Aorta (tissue), 5 donors: ENCODE measurements at places on chromosomes 2 and 18. TPM values are rescaled to one million over a fixed set of nuclear protein-coding genes. Genes with fewer than 3 reads are reported as not detected.

The COPS8 gene
- 44.0 TPM for total RNA-seq

The OSBPL6 gene
- 2.1 TPM for total RNA-seq

The STK25 gene
- total RNA-seq, result 101 TPM

The NAT8 gene
- total RNA-seq, result not detected

The OSR1 gene
- 48.6 TPM for total RNA-seq

The DSG4 gene
- not detected for total RNA-seq

The CYP26B1 gene
- total RNA-seq, result 8.8 TPM

The ATOH8 gene
- total RNA-seq, result 68.5 TPM

The SYT4 gene
- total RNA-seq, result not detected

The KIAA2012 gene
- total RNA-seq, result not detected

The OXER1 gene
- total RNA-seq, result 4.2 TPM

The FSHR gene
- not detected for total RNA-seq

The GAL3ST2 gene
- not detected for total RNA-seq

GRCh38 chr18:31798399-31798798, 37.7 kb upstream of the SLC25A52 start:
- no peak for DNase-seq

DNA sequence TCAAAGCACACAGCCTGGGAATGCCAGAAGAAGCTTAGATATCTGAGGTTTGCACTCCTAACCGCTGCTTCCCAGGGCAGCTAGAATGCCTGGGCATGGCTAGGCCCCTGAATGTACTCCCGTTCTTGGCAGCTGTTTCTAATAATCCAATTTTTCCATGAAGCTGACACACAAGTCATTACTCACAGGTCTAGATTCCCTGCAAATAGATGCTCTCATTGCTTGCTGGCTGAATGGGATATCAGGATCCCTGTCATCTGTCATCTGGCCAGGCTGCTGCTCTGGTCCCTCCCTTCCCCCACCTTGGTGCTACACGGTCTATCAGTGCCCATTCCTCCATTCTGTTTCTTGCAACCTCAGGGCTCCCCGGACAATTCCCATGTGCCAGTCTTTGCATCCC, 40.7 kb upstream of the TEX51 start:
- no peak for DNase-seq

DNA sequence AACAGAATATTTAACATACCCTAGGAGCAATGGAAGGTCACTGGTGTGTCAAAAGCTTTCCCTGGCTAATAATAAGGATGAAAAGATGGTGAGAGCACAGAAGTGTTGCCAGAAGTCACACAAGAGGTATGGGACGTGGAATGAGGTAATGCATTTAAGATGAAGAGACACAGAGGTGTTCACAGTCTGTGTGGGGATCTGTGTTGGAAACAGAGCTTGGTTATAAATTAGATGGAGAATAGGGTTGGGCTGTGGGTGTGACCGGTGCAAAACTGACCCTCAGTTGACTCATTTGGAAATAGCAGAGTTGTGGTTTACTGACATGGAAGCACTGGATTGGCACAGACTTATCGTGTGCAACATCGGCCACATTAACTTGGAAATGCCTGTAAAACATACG, 372.5 kb downstream of the SATB2 start:
- DNase-seq, result no peak

- DNase-seq, result no peak
Observed at GRCh38 chr2:112725545-112726457, 5.0 kb downstream of the NT5DC4 start.

- no peak for DNase-seq
Observed at GRCh38 chr18:3626929-3627458, 177.0 kb downstream of the TGIF1 start.

DNA sequence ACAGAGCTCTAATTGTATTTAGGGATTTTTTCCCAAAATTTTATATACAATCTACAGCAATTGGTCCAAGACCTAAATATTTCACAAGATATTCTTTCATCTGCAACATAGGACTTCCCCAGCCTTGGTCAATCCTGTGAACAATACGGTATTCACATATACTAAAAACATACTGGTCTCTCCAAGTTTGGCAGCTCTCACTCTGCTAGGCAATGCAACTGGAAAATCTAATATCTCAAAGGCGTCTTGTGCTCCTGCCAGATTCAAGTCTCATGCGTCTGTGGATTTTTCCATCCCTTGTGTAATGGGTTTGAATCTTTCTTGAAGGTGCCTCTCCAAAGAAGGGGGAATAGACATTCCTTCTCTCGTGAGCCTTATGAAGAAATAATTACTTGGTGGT, 27.4 kb upstream of the MBOAT2 start:
- DNase-seq, result no peak

- no peak for DNase-seq
Observed at GRCh38 chr2:150459281-150459680, 28.2 kb downstream of the RND3 start.

DNA sequence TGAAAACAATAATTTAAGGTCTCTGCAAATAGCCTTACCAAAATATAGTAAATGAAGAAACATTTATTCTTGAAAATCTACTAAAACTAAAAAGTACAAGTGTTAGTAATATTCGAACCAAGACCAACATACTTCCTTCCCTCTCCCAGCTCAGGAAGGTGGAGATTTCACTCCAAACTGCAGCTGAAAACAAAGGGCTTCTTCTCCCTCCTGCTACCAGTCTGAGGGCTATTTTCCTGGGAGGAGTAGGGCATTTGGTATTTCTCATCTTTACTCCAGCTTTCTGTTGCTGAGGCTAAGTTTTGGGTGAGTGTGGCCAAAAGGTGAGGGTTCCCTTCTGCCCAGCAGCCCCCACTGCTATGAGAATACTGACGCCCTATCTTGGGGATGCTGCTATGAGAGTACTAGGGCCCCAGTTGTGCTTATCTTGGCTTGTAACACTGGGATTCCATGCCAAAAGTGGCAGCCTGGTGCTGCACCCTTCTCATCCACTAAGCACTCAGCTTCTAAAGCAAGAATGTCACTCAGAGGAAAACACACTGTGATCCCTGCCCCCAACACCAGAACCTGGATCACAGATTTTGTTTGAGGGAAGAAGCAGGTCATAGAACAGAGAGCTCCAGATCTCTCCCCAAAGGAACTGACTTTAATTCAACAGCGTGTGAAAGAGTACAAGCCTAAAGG, 130.7 kb upstream of the KLF7 start:
- DNase-seq, result no peak

DNA sequence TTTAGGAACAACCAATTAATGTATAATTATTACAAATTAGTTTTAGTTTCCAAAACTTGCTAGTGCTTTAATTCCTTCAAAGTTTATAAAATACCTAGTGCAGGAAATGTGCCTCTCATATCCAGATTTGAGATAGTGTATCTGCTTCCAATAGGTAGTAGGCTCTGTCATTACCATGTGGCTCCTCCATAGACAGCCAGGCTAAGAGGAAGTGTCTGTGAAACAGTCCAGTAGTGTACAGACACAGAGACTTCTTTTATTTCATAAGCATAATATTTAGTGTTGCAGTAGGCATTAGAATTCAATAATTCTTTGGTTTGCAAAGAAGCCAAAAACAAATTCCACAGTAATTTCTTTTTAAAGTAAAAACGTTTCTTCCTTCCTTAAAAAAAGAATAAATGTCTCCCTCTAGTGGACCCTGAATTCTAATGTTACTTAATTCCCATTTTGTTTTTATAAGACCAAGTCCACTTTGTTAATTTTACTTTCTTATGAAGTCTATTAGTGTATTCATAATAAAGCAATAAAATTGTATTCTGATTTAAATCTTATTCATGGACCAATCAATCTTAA, 101.2 kb downstream of the NEB start:
- DNase-seq, result no peak

- DNase-seq, result no peak
Observed at GRCh38 chr2:69641887-69642708, 1.4 kb downstream of the AAK1 start.

DNA sequence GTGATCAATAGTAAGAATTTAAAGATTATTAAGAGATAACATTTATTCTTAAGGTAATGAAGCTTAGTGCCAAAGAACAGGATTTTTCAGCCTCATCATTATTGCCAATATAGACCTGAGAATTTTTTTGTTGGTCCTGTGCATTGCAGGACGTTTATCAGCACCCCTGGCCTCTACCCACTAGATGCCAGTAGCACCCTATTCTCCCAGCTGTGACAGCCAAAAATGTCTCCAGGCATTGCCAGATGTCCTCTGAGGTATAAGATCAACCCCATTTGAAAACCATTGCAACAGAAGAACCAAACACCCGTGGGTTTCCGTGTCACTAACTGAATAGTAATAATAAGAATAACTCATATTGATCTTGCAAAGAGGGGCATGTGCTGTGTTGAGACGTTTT, 700.0 kb upstream of the SOX11 start:
- DNase-seq, result no peak

DNA sequence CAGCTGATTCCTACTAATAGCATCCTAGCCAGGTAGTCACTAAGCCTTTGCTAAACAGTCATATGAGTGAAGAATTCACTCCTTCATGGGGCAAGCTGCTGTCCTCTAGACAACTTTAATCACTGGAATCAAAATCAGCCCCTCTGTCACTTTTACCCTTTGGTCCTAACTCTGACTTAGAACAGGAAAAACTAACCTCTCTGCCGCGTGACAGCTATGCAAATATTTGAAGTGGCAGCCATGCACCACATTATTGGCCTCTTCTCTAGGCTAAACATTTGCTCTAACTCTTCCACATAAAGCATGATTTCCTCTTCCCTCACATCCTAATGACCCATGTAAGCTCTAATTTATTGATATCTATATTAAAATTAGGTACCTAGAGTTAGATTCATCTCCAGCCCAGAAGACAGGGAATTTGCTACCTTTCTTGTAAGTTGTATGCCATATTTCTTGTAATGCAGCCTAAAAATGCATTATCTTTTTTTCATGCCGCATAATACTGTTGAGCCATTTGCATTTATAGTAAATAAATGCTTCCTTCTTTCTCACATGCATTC, 12.8 kb upstream of the ONECUT2 start:
- no peak for DNase-seq

GRCh38 chr2:242034996-242035814, 165.7 kb downstream of the RTP5 start:
- DNase-seq, result peak; percentile 21

GRCh38 chr2:44246436-44246835, 28.8 kb upstream of the SLC3A1 start:
- DNase-seq, result no peak

DNA sequence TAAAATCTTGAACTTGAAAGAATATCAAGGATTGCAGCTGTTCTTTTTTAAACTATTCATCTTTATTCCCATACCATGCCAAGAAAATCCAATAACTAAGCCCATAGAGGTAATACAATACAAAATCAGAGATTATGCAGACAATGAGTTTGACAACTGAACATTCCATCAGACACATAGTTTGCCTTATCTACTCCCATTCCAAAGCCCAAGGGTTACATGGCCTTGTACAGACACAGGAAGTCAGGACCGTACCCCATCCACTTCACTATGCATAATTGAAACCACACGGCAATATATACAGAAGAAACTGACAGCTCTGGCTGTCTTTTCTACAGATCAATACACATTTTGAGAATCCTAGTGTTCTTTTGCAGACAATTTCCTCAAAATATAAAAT, 181.3 kb downstream of the TMX3 start:
- DNase-seq, result no peak

- DNase-seq, result no peak
Observed at GRCh38 chr2:1405967-1406366, 7.3 kb upstream of the TPO start.

DNA sequence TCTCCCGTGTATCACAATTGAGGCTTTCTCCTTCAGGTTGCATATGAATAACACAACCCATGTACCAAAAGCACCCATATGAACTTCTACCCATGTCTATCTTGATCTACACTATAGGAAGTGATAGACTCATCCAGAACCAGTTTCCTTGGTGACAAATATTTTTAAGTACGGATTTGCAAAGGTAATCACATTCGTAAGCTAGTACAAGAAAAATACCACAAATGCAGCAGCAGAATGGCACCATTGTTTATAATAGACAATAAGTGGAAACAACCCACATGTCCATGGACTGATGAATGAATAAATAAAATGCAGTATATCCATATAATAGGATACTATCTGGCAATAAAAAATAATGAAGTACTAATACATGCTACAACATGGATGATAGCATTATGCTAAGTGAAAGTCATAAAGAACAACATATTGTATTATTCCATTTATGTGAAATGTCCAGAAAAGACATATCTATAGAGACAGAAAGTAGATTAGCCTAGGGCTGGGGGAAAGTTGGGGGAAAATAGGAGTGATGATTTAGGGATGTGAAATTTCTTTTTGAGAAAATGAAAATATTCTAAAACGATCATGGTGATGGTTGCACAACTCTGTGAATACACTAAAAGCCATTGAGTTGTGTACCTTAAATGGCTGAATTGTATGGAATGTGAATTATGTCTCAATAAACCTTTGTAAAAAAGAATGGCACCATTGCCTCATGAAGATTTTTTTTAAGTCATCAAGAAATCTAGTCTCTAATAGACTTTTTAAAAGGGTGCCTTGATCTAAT, 3.4 kb upstream of the CCDC88A start:
- no peak for DNase-seq

GRCh38 chr2:47064106-47064505, 91.0 kb downstream of the STPG4 start:
- no peak for DNase-seq

- DNase-seq, result no peak
Observed at GRCh38 chr2:67616749-67617148, 219.6 kb downstream of the ETAA1 start.

DNA sequence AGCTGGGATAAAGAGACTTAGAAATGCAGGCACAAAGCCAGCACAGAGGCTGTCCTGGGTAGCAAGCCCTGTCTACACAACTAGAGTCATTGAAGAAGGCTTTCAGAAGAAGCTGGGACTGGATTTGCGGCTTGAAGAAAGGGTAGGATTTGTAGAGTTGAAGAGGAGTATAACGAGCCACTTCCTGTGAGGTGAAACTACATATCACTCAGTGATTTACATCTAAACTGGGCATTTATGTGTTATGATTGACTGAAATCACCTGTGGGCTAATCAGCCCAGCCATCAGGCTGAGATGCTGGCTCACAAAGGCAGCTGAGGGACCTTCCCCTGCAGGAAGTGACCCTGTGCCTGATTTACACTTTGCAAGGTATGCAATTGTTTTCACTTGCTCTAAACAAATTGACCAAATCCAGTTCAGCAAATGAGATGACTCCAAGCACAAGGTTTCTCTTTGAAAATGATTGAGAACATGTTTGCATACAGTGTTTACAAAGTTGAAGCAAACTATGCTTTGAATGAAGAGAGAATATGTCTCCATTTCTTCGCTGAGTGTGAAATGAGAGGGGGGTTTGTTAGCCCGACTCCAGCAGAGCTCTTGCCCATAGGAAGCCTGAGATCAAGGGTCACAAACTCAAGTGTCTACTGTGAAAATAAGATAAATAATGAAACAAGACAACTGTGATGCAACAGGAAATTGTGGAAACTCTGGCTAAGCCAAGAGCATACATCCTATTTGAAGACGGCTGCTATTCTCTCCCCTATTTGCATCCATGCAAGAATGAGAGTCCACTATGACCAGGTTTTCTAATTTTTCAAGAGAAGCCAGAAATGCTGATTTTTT, 69.3 kb upstream of the HK2 start:
- no peak for DNase-seq

- DNase-seq, result no peak
Observed at GRCh38 chr2:233108611-233109490, 48.7 kb downstream of the INPP5D start.

- no peak for DNase-seq
Observed at GRCh38 chr18:6401687-6402086, 13.0 kb downstream of the L3MBTL4 start.

GRCh38 chr2:25558262-25558661, 115.1 kb downstream of the DTNB start:
- no peak for DNase-seq
